ENCODE measurements at places on chromosomes 1 and 21.

DNA sequence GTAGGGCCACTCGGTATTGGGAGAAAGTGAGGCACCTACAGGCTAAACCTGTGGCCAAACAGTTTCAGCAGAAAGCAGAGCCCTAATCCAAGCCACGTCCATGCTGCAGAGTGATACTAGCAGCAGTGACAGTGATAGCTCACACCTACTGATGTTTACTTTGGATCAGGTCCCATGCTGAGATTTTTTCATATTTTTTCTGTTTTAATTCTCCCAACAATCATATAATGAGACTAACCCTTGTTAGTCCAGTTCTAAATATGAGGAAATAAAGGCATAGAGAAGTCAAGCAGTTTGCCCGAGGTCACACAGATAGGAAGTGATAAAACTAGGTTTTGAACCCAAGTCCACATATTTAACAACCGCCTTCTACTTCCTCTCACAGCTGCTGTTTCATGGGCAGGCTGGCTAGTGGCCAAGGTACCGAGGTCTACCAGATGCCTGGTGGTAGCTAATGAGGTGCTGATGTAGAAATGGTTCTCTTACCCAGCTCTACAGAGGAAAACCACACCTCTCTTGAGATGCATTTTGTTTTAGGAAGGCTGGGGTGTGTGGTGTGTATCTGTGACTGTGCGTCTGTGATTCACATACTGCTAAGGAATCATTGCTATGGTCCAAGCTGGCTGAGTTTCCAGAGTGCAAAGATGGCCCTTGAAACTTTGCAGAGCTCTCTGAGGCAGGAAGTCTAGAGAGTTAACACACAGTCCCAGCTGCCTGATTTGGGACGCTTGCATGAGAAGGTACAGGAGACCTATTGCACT is 80.3 kb upstream of the ARTN start:
- DNase-seq = no peak

- DNase-seq = no peak
Measured at GRCh38 chr1:10932088-10932487, 80.4 kb upstream of the TARDBP start.

GRCh38 chr1:93750955-93751354 is 69.3 kb upstream of the BCAR3 start:
- DNase-seq = no peak

DNA sequence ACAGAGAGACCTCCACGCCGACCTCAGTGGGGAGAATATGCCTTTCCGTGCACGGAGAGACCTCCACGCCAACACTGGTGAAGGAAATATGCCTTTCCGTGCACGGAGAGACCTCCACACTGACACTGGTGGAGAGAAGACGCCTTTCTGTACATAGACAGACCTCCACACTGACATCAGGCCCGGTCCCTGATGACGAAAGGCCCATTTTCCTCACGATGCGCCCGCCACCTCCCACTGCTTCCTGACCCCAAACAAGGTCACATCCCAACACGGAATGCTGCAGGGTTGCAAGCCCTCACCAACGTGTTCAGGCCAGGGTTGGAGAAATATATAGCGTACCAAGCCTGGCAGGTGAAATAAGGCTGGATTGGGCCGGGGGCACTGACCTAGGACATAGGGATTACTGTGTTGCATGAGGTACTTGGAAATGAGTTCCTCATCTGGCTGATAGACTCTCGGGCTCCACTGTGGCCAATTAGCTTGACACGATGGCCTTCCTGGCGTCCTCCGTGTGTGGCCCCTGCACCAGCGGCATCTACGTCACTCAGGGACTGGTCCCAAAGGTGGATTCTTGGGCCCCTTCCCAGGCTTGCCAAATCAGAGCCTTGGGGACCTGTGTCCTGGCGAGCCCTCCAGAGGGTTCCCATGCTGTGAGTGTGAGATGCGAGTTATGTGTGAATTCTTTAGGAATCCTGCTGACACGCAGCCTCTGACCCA is 16.5 kb upstream of the SUMO3 start:
- DNase-seq = no peak

- peak; percentile 95 for DNase-seq
Measured at GRCh38 chr21:42009831-42010506, at the start of gene ZBTB21. ZBTB21 (minus strand) TSS chr21:42010360; CDS start chr21:41994095, 16,265 bp downstream.

DNA sequence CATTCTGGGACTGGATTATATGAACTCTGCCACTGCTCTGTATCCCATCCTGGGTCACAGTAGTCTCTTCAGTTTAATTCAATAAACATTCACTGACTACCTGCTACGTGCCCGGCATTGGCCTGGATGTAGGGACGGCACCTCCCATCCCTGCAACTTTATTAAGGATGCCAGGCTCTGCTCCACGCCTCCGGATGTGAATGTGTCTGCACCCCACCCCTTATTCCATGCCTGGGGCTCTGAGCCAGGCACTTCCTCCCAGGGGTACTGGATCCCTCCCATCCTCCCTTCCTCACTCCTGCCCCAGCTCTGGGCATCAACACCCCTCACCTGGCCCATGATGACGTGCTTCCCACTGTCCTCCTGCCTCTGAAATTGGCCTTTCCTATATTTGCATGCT is 53.7 kb downstream of the KCNN3 start:
- DNase-seq = no peak

DNA sequence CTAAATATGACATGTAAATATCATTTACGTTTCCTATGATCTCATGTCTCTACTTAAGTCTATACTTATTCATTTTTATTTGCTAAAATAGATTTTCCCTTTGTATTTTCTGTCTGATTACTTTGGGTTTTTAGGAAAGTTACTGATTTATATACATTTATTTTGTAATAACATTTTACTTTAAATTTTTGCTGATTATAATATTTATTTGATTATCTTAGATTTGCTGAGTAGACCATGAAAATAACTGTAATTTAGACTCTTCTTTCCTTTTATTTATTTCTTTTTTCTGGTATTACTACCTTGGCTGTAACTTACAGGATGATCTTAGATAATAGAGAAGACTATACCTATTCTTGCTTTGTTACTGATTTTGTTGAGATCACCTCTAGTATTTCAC is 159.9 kb upstream of the POGK start:
- DNase-seq = no peak

GRCh38 chr21:23455676-23456075 is 2151.6 kb downstream of the MRPL39 start:
- no peak for DNase-seq

GRCh38 chr1:106178791-106179190 is 877.7 kb upstream of the PRMT6 start:
- DNase-seq = peak; percentile 1

All from cerebellum (tissue), 4 donors.